Retina (tissue), 1 donor: ENCODE measurements at places on chromosomes 11 and 22.
A peak's percentile ranks its signal among the peaks of the same experiment; 100 is the strongest.

DNA sequence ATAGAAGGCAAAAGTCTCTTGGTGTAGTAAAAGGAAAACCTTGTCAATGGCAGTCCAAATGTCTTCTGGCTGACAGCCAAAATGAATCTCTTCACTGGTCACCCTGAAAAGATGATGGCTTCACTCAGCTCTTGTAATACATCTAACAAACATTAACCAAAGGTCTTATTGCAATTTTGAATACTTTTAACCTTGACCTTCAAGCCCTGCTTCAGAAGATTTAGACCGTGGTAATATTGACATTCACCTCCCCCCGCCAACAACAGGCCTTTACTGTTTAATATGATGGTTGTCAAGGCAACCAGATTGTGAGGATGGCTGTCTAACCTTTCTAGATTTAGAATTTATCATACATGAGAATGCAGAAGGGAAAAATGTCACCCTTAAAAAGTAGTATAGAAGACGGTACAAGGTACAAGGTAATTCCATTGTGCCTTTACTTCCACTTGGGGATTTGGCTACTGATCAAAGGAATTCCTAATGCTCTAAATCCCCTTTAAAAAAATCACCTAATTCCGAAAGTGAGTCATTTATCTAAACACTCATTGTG is 342.3 kb downstream of the LARGE1 start:
- DNase-seq, result no peak

- no peak for DNase-seq
Measured at GRCh38 chr11:79374727-79375126, 66.1 kb downstream of the TENM4 start.

GRCh38 chr22:20979940-20980453 is 2.1 kb upstream of the LZTR1 start:
- DNase-seq, result no peak

- DNase-seq, result no peak
Measured at GRCh38 chr11:62400281-62400680, 18.6 kb upstream of the SCGB1A1 start.

DNA sequence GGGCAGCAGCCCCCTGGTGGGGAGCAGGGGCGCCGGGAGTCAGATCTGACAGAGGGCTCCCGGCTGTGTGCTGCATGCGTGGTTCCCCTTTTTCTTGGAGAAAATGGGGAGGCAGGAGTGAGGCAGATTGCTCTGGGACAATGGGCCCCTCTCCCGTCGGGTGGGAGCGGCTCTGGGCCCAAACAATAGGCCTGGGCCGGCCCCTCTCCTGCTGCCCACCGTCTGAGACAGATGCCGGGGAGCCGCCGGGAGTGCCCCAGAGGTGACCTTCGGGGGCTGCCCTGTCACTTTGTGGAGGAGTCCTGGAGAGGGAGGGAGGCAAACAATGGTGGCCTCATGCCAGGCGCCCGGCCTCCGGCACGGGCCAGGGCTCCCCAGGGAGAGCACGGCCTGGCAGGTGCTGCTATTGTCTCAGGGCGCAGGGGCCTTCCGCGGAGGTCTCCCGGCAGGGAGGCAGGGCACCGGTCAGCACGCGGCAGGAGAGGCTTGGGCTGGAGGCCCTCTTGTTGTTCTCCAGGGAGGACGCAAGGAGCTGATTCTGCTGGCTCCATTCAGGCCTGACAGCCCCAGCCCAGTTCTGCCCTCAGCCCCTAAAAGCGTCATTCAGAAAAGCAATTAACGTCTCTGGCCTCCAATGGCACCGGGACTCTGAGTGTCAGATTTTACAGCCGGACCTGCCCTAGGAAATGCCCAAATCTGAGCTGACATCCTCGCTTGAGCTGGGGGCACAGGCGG is 44.8 kb downstream of the SMIM38 start:
- DNase-seq, result peak; percentile 94

GRCh38 chr11:73277467-73277866 is 5.3 kb downstream of the P2RY6 start:
- no peak for DNase-seq
